Vagina (tissue), 2 donors: ENCODE measurements at places on chromosomes 11 and 22.
A peak's percentile ranks its signal among the peaks of the same experiment; 100 is the strongest.

DNA sequence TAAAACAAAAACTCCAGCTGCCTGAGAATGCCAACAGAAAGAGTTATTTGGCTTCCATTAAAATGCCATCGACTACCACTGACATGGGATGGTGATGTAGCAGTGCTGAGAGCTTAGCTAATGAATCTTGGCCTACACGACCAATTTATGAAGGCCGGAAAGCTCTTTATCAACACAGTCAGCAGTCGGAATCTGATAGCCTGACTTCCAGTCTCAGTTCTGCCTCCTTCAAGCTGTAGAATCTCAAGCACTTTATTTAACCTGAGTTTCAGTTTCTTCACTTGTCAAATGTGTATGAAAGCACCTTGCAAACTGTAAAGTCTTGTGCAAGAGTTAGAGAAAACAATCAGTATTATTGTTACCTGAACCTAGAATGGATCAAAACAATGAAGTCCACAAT is 335.7 kb upstream of the NARS2 start:
- DNase-seq = no peak

GRCh38 chr11:1049071-1049405 is 12.5 kb upstream of the MUC6 start:
- DNase-seq = no peak

DNA sequence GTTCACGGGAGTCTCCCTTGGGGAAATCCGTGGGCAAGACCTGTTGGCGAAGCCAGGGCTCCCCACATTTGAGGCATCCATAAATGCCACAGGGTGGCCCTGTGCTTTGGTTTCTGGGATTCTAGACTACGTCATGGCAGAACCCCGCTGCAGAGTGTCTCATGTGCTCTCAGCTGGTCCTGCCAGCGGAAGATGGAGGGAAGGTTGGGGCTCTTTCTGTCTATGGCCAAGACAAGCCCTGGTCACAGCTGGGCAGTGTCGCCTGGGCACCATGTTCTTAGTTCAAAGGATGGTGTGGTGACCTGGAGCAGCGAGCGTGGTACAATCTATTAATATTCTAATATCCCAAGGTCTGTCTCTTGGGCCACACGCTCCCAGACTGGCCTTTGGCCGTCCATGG is 511.7 kb downstream of the TBC1D22A start:
- DNase-seq = no peak

DNA sequence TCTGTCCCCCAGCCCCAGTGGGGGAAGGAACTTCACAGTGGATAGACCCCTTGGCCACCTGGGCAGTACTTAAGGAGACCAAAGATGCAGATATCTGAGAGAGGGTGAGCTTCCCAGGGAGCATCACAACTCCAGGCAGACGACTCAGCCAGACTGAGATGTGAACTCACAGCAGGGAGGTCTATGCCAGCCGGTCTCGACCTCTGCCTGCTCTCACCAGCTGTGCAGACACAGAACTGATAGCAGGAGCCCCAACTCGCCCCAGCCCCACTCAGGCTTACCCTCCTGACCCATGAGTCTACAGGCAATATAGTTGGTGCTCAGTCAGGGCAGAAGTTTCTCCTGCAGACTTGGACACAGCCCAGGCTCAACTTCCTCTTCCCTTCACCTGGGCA is 29.7 kb upstream of the ACCSL start:
- DNase-seq = peak; percentile 40

DNA sequence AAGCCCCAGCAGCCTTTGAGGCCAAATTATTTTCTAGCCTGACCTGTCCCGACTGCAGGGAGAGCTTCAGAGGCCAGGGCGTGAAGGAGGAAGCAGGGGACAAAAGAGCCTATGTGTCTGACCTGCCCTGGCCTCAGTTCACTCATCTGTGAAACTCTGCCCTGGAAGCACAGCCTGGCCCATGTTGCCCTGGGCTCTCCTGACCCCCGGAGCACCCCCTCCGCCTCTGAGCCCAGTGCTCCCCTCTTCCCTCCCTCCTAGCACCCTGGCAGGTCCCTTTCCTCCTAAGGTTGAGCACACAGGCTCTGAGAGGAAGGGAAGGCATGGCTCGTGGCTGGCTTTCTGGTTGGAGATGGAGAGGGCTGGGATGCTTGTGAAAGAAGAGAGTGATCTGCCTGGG is 3.4 kb upstream of the A4GALT start:
- no peak for DNase-seq

GRCh38 chr22:36405671-36406538 is 18.1 kb upstream of the MYH9 start:
- DNase-seq = no peak

DNA sequence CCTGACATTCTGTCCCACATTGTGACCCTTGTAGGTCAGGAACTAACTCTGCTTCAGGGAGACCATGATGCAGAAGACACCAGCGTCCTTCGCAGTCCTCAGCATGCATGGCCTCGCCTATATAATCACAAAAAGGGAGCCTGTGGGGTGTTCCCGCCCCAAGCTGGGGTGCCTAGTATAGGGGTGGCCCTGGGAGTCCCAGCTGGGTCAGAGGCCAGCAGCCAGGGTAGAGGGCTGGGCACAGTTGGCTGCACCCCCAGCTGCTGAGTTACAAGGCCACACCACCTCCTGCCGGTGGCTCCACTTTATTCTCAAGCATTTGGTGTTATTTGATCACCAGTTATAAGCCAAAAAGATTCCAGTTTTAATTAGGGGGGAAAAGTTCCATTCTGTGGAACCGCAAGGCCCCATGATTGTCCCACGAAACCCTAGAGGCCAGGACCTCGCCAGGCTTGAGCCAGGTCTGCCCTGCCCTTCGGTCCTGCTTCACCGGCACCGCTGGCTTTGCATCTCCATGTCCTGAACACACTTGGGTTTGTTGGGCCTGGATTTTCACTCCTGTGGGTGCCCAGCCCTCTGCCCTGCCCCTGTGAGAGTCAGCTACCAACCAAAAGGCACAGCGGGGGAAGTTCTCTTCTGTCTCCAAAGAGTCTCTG is 15.0 kb upstream of the GNB1L start:
- no peak for DNase-seq

DNA sequence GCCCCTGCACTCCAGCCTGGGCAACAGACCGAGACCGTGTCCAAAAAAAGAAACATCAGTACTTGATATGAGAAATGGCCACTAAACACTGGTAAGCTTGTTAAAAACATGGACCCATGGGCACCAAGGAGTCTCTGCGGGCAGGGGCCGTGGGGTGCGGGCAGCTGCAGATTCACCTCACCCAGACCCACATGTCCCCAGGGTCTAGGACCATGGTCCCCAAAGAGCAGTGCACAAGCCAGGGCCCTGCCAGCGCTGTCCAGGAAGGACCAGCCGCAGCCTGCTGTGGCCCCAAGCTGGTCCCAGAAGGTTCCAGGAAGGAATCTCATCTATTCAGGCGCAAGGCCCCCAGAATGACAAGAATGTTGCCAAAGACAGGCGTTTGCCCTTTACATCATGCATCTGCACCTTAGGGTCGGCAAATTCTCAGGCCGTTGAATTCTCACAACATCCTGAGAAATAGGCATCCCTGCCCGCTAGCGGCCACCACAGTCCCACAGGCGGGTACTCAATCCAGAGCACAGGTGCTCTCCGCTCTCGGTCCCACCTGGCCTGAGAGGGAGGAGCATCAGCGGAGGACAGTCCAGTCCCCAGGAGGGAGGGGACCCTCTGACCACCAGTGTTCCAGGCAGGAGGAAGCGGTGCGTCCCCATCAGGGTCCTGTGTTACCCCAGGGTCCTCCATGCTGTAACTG is 9.5 kb downstream of the YPEL1 start:
- no peak for DNase-seq

DNA sequence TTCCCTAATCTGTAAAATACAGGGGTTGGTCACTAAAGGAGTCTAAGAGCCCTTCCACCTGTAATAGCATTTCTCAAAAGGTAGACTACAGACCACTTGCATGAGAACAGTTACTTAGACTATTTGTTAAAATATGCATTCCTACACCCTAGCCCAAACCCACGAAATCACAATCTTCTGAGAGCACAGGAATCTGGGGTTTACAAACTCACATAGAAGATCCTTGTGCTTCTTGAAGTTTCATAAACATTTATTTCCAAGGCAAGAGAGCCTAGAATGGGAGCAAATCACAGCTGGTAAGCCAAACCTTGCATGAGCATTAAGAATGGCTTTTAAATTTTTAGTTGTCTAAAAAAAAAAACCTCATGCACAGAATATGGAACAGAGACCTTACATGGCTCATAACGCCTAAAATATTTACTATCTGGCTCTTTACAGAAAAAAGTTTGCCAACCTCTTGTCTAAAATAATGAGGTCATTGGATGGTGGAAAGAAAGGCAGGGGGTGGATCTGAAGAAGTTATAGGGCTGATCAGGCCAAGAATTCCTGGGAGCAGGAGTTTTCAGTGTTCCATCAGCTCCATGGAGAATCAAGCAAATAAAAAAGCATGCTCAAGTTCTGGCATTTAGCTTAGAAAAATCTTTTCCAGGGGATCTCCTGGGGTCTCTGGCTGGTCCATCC is 133.4 kb downstream of the CCDC34 start:
- DNase-seq = no peak

- DNase-seq = peak; percentile 60
These were observed 35.2 kb upstream of the RIC3 start for GRCh38 chr11:8204025-8204424.

GRCh38 chr22:31739795-31740201 is 10.1 kb downstream of the PRR14L start:
- DNase-seq = no peak

- peak; percentile 44 for DNase-seq
These were observed 31.5 kb downstream of the EHF start for GRCh38 chr11:34652191-34652973.

DNA sequence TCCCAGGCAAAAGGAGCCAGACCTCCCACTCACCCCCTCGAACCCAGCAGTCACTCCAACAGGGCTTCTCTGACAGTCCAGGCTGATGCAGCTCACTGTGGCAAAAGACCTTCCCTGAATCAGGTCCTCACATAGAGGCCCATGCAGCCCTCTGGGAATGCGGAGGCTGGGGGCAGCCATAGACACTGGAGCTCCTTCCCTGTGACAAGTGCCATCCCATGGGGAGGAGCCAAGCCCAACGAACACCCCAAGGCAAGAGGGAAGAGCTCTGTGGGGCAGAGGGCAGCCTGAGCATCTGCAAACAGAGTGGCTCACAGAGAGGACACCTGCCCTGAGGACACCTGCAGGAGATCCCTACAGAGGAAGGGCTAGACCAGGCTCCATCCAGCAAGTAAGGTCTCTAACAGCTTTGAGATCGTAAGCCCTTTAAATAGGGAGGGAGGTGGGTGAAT is at the start of gene LINC01488:
Gene LINC01488 (plus strand): TSS at position 271 of the 452 bp plus-strand sequence.
- no peak for DNase-seq

DNA sequence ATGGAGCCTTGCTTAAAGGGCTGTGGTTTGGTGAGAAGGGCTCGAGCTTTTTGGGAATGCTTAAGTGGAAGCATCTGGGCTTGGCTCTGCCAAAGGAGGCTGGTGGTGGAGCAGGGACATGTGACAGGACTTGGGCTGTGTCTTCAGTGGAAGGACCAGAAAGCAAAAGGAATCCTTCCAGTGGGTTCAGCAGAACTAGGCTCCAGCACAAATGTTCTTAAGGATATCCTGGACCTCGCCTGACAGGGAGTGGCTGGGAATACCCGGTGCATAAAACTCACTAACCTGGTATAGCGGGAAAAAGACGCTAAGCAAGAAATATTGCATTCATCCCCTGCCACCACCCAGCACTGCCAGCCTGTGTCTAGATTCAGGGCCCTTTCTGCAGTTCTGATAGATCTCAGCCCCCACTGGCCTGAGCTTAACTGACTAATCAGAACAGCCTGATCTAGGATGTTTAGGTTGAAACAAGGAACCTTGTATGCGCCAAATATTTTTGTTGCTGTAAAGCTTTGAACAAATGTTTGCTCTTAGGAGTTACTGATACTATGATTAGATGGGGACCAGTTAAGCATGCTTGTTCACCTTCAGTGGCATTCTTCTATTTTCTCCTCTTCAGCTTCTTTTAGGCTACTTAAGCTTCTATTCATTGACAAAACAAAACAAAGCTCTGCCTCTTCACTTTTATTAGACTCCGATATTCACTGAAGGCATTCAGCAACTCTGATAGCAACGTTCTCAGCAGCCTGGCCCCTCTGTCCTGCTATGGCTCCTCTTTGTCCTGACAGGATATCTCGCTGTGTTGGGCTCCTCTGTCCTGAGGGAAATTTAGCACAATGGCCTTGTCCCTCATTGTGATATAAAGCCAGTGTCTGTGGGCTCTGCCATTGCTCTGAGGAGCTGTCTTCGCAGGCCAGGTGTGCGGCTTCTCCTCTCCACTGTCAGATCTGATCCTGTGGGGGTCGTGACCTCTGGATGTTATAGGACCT is 25.0 kb downstream of the PPFIBP2 start:
- DNase-seq = no peak

GRCh38 chr11:124867700-124868099 is 2.5 kb downstream of the ROBO3 start:
- no peak for DNase-seq

- no peak for DNase-seq
These were observed 14.3 kb upstream of the EFCAB6 start for GRCh38 chr22:43826142-43827002.

- no peak for DNase-seq
These were observed 2.6 kb upstream of the SMDT1 start for GRCh38 chr22:42076764-42077485.

- no peak for DNase-seq
These were observed 132.1 kb upstream of the LDLRAD3 start for GRCh38 chr11:35811783-35812182.

GRCh38 chr22:46588279-46589140 is 31.7 kb upstream of the GRAMD4 start:
- DNase-seq = no peak

- no peak for DNase-seq
These were observed 110.6 kb downstream of the SCN3B start for GRCh38 chr11:123543797-123544196.

DNA sequence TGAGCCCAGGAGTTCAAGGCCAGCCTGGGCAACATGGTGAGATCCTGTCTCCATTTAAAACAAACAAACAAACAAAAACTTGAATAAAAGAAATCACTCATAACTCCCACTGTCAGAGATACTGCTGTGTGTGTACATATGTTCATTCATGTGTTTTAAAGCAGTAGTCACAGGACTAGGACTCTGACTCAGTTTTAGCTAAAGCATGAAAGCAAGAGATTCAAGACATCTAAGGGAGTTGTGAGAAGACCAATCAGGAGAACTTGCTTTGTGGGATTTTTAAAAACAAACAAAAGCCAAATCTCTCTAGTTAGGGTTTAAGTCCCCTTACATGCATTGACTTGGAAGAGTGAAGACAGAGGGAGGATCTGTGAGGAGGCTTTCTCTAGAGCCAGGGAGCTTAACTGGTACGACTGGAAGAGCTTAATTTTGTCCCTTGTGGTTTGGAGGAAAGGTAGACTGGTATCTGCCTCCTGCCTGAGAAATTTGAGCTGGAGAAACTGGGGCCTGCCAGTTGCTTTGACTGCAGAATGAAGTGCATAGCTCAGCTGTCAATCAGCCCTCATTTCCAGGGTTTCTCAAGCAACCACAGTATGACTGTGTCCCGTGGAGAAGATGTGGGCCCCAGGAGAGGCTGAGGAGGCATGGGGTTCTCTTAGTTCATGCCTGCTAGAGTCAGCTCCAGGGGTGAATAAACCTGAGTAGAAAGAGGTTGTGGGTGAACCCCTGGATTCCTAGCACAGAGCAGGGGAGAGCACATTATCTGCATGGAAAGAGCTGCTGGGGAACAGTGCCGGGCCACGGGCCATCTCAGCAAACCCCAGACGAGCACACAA is 30.6 kb downstream of the EXPH5 start:
- DNase-seq = no peak
